ENCODE measurements at places on chromosomes 4 and X. TPM values are rescaled to one million over a fixed set of nuclear protein-coding genes. Genes with fewer than 3 reads are reported as not detected.

SLITRK4 gene
- total RNA-seq = not detected

GRCh38 chr4:168536448-168536847 lies 39.6 kb downstream of the PALLD start:
- peaks cover 18% of the 10 kb centered on the region for H3K27me3 ChIP-seq
- no peaks in the 10 kb centered on the region for H3K36me3 ChIP-seq
- H3K4me1 ChIP-seq = peaks cover 5% of the 10 kb centered on the region
- H3K4me3 ChIP-seq = no peak overlapping the region
- DNase-seq = no peak

DNA sequence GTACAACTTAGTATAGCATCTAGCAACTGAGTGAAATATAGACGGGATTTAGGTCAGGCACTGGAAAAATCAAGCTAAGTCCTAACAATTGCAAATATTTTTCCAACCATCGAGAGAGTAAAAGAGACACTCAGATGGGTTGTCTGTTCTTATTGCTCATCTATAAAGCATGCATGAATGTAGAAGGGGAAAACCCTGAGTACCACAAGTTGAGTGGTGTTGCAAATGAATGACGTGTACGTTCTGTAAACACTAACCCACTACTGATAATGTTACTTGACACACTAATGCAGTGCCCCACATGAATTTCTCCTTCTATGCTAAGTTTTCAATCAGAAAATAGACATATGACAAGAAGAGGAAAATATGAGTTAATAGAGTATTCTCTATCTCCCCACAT lies 211.2 kb downstream of the COX18 start:
- H3K36me3 ChIP-seq = no peaks in the 10 kb centered on the region
- H3K4me1 ChIP-seq = no peaks in the 10 kb centered on the region
- no peak overlapping the region for H3K4me3 ChIP-seq
- H3K27ac ChIP-seq = no peak overlapping the region
- no peaks in the 10 kb centered on the region for H3K27me3 ChIP-seq

GRCh38 chr4:8439914-8440491 lies 520 bp downstream of the ACOX3 start:
- H3K4me1 ChIP-seq = peaks cover 74% of the 10 kb centered on the region
- H3K27me3 ChIP-seq = no peaks in the 10 kb centered on the region
- peaks cover 2% of the 10 kb centered on the region for H3K36me3 ChIP-seq

GRCh38 chr4:15585331-15585730 lies 69.8 kb downstream of the FBXL5 start:
- no peak overlapping the region for H3K4me3 ChIP-seq
- no peaks in the 10 kb centered on the region for H3K4me1 ChIP-seq
- no peak overlapping the region for H3K27ac ChIP-seq
- no peaks in the 10 kb centered on the region for H3K36me3 ChIP-seq
- no peaks in the 10 kb centered on the region for H3K27me3 ChIP-seq

Data from activated CD8-positive, alpha-beta memory T cell treated with anti-CD3 and anti-CD28 coated beads, Interleukin-2, amount 10 ng/mL, durations not matched to agents 7 days and 5 days (primary cell).